ENCODE measurements at places on chromosomes 5 and 9.

DNA sequence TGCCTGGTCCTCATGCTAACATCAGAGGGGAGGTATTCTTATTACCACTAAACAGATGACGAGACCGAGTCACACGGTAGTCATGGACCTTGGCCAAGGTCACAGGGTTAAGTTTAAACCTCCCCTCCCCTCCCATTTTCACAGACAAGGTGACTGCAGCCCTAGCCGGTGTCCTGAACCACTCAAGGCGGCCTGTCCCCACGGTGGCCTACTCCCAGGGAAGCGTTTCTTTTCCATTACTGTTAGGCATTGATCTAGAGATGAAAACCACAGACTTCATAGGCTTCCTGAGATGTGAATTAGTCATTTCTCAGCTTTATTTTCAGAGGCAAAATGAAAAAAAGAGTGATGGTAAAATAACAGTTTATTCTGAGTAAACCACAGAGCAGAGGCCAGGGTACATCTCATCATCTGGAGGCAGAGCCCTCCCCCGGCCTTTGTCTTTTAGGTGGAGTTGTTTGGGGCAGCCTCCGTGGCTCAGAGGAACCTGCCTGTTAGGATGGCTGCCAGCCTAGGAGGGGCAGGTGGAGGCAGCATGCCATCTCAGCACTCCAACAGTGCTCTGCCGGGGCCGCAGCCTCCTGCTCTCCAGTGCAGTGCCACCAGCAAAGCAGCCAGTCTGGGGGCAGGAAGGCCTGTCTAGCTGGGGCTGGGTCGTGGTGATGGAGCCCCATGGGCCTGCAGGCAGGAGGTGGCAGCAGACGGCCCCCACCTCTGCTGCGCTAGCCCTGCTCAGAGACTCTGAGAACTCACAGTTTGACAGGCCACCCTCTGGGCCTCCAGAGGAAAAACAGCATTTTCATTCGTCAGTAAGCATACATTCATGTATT is 71.2 kb downstream of the RAPGEF1 start:
- DNase-seq: peak; percentile 88

DNA sequence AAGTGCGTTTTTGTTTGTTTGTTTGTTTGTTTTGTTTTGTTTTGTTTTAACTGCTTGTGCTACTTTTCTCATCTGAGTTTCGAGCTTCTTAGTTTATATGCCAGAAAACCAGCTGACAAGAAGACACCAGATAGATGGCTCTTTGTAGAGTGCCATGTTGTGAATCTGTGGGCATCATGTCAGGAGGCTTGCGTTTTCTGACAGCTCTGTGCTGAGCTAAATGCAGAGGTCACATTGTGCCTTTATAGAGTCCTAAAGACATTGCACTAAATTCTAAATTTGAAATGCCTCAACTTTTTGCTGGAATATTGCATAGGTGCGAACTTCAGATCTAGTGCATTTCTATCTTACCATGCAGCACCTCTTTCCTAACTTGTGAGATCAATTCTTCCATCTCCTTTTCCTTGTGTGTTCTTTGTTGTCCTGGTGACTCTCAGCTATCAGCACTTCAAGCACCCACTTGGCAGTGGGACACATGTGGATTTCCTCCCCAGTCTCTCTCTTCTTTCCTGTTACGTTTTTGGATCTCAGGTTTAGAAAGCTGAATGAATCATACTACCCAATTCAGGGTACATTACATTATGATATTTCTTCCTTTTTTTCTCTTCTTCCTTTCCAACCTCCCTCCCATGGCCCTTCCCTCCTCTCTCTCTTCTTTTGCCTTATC is 379.0 kb upstream of the RPS23 start:
- DNase-seq: no peak

GRCh38 chr5:120043431-120043830 is 414.1 kb downstream of the FAM170A start:
- DNase-seq: no peak

- no peak for DNase-seq
These were observed 93.3 kb upstream of the SLC44A1 start for GRCh38 chr9:105150991-105151685.

GRCh38 chr9:127170652-127171051 is 48.2 kb upstream of the ANGPTL2 start:
- no peak for DNase-seq

DNA sequence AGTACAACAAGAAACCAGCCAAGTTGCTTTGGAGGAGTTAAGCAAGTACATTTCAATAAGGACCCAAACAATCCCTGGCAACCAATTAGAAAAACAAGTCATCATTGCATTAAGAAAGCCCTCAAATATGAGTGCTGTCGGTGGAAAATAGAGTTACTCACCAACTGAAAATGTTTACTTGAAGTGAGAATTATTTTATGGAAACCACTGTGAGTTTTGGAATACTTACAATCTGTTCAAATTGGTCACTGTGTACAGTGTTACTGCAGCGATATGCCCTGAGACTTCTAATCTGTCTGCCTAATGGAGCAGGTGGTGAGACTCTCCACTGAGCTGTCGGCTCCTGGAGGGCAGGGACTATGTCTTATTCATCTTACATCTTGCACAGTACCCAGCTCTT is 1073.2 kb upstream of the DMAC1 start:
- DNase-seq: no peak

GRCh38 chr9:124698265-124698664 is 72.8 kb downstream of the NR6A1 start:
- no peak for DNase-seq

DNA sequence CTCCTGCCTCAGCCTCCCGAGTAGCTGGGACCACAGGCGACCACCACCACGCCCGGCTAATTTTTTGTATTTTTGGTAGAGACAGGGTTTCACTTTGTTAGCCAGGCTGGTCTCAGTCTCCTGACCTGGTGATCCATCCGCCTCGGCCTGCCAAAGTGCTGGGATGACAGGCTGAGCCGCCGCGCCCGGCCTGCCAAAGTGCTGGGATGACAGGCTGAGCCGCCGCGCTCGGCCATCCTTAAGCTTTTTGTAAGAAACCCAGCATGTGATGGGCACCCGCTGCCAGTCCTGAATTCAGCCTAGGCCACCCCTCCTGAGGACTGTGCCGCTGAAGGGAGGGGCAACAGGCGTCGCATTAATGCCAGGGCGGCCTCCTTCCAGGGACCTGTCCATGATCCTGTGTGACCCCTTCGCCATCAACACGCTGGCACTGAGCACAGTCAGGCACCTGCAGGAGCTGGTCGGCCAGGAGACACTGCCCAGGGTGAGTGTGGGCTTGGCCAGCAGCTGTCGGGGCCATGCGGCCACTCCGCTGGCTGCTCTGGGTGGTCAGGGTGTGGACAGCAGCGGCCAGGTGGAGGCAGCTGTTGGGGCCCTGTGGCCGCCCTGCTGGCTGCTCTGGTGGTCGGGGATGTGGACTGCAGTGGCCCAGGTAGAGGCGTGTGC is 10.5 kb downstream of the NELFB start:
- no peak for DNase-seq

DNA sequence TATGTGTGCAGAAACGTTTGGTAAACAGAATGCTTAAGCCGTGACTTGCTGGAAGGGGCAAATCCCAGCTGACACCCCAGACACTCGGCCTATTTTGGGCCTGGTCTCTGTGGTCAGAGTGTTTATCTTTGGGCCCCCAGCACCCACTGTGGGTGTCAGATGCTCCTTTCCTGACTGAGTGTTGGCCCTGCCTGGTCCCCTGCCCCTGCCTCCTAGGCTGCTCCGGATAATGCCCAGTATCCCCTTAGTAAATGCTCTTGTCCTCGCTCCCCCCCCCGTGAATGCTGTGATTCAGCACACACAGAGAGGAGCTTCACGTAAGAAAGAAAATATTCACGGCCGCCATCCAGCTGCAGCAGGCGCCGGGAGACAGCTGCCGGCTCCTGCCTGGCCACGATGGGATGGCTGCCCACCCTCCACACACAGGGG is 11.3 kb upstream of the ANGPTL2 start:
- no peak for DNase-seq

Measured in activated CD4-positive, alpha-beta T cell treated with anti-CD3 and anti-CD28 coated beads, Interleukin-2, Interleukin-6, amounts not matched to agents 100 ng/mL and 50 ng/mL, durations not matched to agents 16 hours and 8 hours (primary cell).